Pons (tissue), 1 donor: ENCODE measurements at places on chromosomes 1 and 21.

- no peak for DNase-seq
Observed at GRCh38 chr21:38834725-38835124, 29.0 kb downstream of the ETS2 start.

GRCh38 chr1:150764617-150765101 lies 919 bp downstream of the CTSS start:
- no peak for DNase-seq

- no peak for DNase-seq
Observed at GRCh38 chr1:39735731-39736130, 3.0 kb upstream of the PPIE start.

- DNase-seq, result no peak
Observed at GRCh38 chr1:31689854-31690253, 14.0 kb downstream of the COL16A1 start.

DNA sequence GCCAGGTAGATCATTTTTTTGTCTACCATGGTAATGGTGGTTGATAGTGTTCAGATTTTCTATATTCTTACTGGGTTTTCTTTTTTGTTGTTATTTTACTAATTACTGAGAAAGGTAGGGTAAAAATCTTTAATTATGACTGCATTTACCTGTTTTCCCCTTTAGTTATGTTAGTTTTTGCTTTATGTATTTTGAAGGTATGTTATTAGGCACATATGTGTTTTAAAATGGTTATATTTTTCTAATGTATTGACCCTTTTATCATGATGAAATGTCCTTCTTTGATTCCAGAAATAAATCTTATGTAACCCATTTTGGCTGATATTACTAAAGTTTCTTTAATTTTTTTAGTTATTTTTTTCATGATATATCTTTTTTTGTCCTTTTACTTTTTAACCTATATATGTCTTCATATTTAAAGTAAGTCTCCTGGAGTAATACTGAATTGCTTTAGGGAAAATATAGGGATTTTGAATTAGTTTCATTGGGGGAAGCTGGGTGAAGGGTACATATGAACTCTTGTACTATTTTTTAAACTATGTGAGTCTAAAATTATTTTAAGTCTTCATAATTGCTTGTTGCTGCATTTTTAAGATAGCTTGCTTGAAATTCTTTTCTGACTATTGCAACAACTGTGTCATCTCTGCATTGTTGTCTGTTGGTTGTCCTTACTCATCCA lies 22.4 kb downstream of the SLC35A3 start:
- DNase-seq, result no peak

- DNase-seq, result no peak
Observed at GRCh38 chr1:33190701-33191100, 8.9 kb upstream of the TRIM62 start.

DNA sequence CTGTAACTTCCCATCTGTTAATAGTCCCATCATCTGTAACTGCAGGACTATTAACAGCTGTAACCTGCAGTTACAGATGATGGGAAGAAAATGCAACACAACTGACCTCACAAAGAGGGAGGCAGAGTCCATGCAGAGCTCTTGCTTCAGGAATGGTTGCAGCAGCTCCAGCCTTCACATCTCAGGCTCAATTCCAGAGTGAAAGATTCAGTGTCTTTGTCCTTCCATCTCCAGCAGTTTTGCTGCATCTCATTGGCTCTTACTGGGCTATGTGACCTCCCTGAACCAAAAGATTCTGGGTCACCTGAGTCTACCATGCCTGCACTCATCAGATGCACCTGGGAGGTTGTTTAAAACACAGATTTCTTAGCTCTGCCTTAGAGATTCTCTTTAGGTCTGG lies 686.7 kb downstream of the MATN1 start:
- DNase-seq, result no peak

DNA sequence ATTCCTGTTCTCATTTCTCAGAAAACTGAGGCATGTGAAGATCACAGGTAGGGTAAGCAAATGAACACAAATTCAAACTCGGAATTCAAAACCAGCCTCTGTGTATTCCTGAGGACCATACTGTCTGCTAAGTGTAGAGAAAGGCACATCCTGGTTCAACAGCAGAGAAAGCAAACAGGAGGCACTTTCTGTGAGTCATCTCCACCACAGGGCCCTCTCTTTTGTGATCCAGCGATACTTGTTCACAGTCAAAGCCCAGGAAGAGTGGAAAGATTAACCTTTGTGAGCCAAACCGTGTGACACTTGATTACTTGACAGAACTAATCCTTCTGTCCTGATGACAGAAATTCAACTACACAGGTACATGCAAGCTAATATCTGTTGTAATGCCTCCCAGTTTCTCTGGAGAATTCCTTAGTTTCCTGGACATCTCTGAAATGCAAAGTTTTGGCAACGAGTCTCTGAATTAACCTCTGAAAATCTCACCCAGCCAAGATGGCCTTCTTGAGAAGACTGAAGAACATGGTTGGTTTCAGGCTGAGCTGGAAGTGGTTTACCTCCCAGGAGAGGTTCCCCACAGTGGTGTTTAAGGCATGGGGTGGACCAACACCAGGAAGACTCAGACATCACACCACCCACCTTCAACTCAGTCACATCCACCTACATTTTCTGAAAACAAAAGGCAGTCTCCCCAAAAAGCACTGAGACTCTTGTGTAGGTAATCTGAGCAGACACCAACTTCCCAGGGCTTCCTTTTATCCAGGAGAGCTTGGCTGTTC lies 98.2 kb upstream of the ERG start:
- no peak for DNase-seq
